ENCODE measurements at places on chromosomes 5 and 9. TPM values are rescaled to one million over a fixed set of nuclear protein-coding genes. Genes with fewer than 3 reads are reported as not detected.

Gene SLCO6A1
- polyA plus RNA-seq = not detected

Gene ZNF483
- 7.3 TPM for polyA plus RNA-seq

Gene CAPSL
- not detected for polyA plus RNA-seq

Gene TSSK1B
- not detected for polyA plus RNA-seq

Gene TAF11L5
- not detected for polyA plus RNA-seq

Gene SUSD3
- polyA plus RNA-seq = 215 TPM

Gene IL13
- not detected for polyA plus RNA-seq

Gene PCDHA12
- not detected for polyA plus RNA-seq

Gene CDX1
- polyA plus RNA-seq = not detected

Gene GPRIN1
- polyA plus RNA-seq = 0.32 TPM

Gene RLN1
- 0.79 TPM for polyA plus RNA-seq

Gene F2RL1
- 2.1 TPM for polyA plus RNA-seq

Gene OR1B1
- polyA plus RNA-seq = not detected

Gene KIF3A
- polyA plus RNA-seq = 13.2 TPM

Gene ARSB
- 4.9 TPM for polyA plus RNA-seq
